ENCODE measurements at places on chromosomes 4 and X.
A peak's percentile ranks its signal among the peaks of the same experiment; 100 is the strongest.

DNA sequence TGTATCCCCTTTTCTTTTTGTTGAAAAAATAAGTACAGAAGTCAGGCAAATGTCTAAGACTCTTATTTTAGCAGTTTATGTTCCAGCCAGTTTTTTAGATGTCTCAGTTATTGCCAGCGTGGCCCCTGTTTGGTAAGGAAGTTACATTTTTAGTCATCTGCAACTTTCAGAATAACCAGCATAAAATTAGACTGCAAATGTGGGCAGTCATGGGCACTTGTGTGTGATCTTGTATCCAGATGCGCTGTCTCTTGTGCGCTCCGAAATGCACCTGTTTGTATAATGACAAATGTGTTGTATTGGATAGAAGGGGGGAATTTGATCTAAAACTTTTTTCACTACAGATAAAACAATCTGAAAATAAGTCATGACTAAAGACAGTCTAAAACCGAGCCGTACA is 44.3 kb upstream of the CLCN4 start:
- peak; percentile 58 for DNase-seq

- peak; percentile 37 for DNase-seq
Measured at GRCh38 chrX:19350941-19351384, 7.2 kb downstream of the PDHA1 start.

DNA sequence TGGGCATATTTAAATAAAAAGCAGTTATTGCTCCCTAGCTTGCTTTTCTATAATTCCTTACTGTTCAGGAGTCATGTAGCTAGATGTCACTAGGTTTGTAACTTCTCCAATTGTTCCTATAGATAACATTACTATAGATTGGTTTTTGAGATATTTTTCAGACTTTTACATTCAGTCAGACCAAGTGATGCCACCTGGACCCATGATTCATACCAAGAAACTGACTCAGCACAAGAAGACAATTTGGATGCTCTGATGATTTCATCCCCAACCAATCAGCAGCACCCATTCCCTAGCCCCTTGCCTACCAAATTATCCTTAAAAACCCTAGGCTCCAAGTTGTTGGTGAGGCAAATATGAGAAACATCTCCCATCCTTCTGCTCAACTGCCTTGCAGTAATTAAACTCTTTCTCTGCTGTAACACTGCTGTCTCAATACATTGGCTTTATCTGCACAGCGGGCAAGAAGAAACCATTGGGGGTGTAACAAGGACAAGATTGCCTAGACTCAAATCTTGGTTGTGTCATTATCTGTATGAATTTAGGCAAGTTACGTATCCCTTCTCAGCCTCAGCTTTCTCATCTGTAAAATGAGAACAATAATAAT is 11.8 kb upstream of the NEIL3 start:
- DNase-seq = peak; percentile 55

DNA sequence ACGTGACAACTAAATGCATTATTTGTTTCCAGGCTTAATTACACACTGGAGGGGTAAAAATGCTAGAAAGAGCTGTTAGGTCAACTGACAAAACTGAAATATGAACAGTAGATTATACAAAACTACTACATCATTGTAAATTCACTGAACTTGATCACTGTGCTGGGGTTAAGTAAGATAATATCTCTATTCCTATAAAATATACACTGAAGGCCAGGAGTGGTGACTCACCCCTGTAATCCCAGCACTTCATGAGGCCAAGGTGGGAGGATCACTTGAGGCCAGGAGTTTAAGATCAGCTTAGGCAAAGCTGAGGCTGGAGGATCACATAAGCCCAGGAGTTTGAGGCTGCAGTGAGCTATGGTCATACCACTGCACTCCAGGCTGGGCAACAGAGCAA is 31.8 kb upstream of the NKX6-1 start:
- DNase-seq = no peak

- DNase-seq = peak; percentile 11
Measured at GRCh38 chr4:119207051-119207450, 5.5 kb upstream of the USP53 start.

DNA sequence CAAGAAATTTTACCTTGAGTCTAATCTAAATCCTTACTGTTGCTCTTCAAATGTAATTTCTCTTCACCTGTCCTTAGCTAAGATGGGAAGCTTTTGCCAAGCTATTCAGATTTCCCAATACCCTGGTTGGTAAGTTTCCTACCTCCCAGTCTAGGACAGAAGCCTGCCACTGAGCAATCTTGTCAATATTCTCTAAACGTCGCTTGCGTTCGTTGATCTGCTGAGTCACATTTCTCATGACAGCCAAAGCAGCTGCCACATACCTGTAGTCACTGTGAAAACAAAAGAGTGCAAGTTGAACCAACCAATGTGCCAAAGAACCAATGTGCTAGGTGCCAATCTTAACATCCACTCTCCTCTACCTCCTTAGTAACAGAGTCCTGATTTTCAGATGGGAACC is 111.1 kb downstream of the ARHGEF9 start:
- DNase-seq = no peak

GRCh38 chr4:43399726-43400125 is 507.2 kb downstream of the GRXCR1 start:
- DNase-seq = no peak

GRCh38 chr4:103091601-103092223 is 7.9 kb downstream of the BDH2 start:
- DNase-seq = peak; percentile 63

DNA sequence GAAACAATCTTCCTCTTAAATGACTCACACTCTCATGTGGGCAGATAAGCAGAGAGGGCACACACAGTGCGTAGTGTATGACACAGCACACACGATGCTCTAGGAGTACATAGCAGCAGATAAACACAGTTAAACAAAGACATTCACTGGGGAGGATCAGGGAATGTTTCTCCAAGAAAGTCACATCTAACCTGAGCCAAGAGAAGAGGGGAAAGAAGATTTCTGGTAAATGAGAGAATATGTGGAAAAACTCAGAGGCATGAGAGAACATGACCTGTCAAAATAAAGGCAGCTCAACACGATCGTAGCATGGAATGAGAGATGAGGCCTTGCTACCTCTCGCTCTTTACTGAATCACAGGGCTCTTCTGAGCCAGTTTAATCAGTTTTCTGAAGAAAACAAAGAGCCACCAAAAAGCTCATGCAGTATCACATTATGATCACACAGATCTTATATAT is 251.0 kb downstream of the ANK2 start:
- DNase-seq = no peak

GRCh38 chr4:143736861-143737260 is 36.4 kb upstream of the FREM3 start:
- DNase-seq = no peak

DNA sequence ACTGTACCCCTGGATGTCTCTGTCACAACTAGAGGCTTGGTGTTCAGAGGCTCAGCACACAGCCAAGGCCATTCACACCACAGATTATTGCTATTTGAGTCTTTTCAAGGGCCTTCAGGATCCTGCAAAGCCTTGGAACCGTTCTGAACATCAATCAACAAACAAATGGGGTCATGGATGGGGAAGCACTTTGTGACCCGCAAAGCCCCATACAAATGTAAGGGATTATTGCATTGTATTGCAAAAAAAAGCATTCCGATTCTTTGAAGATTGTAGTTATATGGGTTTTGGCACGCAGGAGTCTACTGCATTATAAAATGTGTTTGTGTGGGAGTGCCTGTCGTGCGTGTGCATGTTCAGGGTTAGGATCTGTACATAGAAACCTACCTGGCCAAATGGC is 17.3 kb upstream of the BCORL1 start:
- DNase-seq = no peak

DNA sequence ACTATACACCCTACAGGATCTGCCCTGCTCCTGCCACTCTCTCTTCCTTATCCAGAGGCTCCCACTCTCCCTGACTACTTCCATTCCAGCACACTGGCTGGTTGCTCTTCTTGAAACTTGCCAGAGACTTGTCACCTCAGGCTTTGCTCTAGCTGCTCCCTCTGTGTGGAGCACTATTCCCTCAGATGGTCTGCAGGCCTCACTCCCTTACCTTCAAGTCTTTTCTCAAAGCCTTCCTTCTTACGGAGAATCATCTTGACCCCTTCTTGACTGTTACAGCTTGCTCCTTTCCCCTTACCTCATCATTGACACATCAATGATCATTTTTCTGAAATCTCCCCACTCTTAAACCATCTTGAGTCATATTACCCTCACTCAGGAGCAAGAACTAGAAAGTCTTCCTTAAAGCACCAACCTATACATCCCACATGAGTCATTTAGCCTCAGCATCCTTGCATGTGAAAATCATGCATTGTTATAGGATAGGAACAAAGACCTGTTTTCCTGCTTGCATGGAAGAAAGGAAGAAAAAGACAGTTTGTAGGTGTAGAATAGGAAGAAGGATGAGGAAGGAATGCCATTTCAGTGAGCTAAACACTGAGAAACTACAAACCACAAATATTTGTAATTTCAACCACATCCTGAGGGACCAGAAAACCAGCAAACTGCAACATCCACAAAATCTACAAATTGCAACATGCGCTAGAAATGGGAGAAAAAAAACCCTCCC is 55.7 kb downstream of the ANTXR2 start:
- DNase-seq = peak; percentile 77

- DNase-seq = no peak
Measured at GRCh38 chrX:138504273-138504672, 207.2 kb downstream of the FGF13 start.

GRCh38 chr4:125357675-125358074 is 42.9 kb downstream of the FAT4 start:
- no peak for DNase-seq

- no peak for DNase-seq
Measured at GRCh38 chr4:92433272-92433758, 129.5 kb downstream of the GRID2 start.

- DNase-seq = no peak
Measured at GRCh38 chr4:152618971-152619370, 60.8 kb downstream of the TMEM154 start.

- DNase-seq = no peak
Measured at GRCh38 chrX:63675716-63676115, 109.3 kb downstream of the ARHGEF9 start.

DNA sequence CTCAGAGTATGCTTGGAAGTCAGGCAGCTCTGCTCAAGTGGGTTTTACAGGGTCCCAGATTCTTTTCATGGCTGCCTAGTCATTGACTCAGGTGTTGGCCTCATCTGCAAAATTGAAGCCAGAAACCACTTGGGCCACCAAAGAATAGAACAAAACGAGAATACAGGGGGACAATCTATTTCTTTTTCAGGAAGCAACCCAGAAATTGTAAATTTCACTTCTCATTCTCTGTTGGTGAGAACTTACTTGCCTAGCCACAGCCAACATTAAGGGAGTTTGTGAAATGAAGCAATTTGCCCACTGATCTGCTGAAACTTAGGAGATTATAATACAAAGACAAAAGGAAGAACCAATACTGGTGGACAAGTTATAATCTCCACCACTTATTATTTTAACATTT is 8.6 kb upstream of the TKTL2 start:
- DNase-seq = no peak

- no peak for DNase-seq
Measured at GRCh38 chr4:16150716-16151115, 66.9 kb upstream of the PROM1 start.

- DNase-seq = no peak
Measured at GRCh38 chr4:109211671-109212070, 90.8 kb downstream of the COL25A1 start.

DNA sequence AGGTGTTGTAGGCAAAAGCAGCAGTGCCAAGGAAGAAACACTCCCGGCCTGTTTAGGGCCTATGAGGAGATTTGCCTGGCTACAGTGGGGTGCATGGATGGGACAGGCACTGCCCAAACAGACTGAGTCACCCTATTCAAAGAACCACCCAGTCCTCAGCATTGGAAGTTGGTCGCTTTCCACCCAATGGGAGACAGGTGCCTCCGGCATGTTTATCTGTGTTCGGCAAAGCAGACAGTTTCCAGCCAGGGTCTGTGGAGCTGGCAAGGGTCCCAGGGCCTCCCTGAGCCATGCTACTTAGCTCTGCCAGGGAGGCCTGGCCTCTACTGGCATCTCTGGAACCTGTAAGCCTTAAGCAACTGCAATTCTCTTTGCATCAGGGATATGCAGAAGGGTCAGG is 165.1 kb upstream of the ATP6AP2 start:
- DNase-seq = no peak

GRCh38 chrX:129798888-129799287 is 19.1 kb downstream of the SASH3 start:
- DNase-seq = no peak

GRCh38 chrX:134794692-134795091 is 136.4 kb upstream of the PLAC1 start:
- no peak for DNase-seq

DNA sequence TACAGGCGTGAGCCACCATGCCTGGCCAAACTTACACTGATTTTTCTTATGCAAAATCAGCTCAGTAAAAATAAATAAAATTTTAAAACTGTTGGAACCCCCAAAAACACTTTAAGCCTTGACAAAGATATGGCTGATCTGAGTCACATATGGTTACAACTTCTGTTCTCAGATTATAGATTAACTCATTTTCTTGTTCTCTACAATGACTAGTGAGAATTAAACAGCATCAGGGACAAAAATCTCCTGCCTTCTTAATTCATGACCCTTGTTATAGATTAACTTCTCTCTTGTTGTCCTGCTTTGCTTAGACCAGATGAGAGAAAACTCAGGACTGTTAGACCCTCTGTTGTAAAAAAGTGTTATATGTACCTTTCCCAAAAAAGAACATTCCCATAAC is 24.2 kb upstream of the EXOC1L start:
- DNase-seq = no peak

GRCh38 chr4:185361872-185362271 is 33.9 kb downstream of the LRP2BP start:
- no peak for DNase-seq

DNA sequence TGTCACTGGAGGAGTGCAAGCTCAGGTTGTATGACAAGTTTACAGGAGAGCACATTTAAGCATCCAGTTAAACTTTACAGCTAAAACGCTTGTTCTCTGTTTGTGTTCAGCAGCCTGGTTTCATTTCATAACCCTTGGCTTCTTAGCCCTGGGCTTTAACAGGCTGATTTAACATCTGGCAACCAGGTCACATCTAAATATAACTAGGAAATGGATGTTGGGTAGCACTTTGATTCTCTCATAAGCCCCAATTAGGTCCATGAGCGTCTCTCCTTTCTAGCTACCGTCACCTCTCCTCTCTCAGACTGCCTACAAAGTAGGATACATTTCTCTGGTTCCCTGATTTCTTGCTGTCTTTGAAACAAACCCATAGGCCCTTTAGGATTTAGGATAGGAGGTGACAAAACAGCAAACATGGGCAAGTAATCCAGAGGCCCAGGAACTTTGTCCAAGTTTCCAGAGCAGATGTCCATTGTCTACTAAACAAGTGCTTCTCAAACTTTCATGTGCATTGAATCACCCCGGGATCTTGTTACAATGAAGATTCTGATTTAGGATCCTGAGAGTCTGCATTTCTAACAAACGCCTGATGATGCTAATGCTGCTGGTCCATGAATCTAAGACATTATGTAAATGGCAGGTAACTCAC is 22.5 kb downstream of the OTUD6A start:
- DNase-seq = no peak

DNA sequence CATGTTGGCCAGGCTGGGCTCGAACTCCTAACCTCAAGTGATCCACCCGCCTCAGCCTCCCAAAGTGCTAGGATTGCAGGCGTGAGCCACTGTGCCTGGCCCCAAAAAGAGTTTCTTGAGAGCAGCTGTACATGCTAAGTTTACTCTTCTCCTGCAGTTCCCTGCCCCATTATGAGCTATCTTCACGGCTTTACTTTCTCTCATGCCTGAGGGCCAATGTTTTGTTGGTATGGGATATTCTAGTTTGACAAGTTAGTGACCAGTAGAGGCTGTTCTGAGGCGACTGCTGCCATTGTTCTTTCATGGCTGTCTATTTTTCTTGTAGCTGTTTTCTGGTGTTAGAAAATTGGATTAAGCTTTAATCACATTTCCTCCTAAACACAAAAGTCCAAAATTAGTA is 78.0 kb upstream of the STX18 start:
- no peak for DNase-seq
